Mesenchymal stem cell (in vitro differentiated cells and primary cell): ENCODE measurements at places on chromosomes 5 and 9.
A peak's percentile ranks its signal among the peaks of the same experiment; 100 is the strongest.

- peak; percentile 63 for DNase-seq
Measured at GRCh38 chr5:17151686-17152085, 65.7 kb upstream of the BASP1 start.

DNA sequence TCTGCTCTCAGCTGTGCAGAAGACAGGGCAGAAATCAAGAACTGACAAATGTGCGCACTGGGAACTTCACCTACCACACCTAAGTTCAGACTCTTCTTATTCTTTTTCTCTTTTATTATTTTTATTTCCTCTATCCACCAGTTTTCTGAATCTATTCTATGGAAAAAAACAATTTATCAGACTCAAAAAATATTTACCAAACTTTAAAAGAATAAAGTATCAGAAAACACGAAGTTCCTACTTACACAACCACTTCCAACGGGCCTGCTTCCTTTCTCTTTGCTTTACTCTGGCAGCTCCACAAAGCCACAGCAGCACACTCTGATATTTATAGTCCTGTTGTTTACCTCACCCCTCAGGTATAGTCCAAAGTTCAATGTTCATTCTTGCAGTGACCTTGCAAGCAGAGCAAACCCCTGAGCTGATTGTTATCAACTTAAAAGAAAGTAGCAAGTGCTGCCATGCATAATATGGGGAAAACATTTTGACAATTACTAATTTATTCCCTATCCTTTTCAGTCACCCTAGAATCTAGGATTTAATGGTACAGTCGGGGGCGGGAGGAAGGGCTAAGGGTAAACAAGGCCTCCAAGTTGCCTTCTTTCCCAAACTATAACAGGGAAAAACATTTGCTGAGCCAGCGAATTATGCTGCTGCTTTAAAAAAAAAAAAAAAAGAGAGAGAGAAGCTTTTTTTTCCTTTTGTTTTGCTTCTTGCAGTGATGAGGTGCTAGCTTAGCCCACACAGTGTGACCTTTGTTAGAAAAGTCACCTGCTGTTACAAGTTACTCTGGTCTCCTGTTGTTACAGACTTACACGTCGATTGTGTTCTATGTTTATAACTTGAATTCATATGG lies at the start of gene SELENOP:
Gene SELENOP, minus strand, starts transcription at position 302 of the 856 bp plus-strand sequence. CDS start 3,539 bp downstream, outside the sequence.
- peak; percentile 92 for DNase-seq

DNA sequence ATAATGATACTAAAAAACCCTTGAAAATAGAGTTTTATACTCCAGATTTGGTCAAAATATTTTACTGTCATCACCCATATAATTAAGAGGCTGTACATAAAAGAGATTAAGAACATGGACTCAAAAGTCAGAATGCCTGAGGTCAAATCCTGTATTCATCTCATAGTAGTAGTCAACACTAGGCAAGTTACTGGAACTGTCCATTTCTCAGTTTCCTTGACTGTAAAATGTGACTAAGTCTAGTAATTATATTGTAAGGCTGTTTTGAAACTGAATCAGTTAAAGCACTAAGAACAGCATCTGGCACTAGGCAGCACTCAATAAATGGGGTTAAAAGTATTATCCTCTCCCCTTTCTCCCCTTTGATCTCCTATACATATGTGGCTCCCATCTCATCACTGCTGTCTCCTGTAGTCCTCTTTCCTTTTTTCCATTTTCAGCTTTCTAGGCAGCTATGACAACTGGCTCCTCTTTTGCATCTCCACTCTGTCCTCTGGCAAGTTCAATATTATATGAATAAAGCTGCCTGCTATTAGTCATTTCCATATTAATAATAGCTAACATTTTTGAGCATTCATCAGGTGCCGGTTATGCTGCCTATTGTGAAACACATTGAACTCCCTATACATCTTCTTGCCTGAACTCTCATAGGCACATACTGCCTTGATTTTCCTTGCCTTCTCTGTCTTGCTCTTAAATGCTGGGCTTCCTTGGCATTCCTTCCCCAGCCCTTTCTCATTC lies 185.8 kb upstream of the NREP start:
- DNase-seq: no peak

DNA sequence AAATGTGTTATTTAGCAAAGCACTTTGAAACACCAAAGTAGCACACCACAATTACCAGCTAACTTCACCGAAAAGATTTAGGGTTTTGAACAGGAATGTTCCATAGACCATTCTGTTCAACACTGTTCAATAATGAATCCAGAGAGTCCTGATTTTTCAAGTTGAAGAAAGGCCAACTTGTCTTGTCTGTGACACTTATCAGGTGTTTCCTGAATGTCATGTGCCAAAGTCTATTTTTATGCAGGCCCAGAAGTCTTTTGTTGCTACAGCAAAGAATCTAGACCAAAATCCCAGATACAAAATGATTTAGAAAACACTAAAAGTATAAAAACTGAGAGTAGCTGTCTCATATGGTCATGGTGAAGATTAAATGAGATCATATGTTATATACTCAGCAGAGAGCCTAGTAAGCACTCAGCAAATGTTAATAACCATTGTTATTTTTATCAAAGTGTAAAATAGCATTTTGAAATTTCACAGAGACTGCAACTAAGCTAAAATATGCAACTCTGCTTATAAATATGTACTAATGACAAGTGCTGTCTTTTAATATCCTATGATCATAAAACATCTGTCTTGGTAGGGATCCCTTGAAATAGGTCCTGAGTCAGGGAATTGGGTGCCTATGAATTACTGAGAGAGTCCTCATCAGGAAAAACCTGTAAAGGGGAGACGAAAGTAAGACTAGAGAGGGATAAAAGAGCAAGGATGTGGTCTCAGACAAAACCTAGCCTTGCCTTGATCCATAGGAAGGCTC lies 122.4 kb upstream of the SLC12A2 start:
- no peak for DNase-seq

DNA sequence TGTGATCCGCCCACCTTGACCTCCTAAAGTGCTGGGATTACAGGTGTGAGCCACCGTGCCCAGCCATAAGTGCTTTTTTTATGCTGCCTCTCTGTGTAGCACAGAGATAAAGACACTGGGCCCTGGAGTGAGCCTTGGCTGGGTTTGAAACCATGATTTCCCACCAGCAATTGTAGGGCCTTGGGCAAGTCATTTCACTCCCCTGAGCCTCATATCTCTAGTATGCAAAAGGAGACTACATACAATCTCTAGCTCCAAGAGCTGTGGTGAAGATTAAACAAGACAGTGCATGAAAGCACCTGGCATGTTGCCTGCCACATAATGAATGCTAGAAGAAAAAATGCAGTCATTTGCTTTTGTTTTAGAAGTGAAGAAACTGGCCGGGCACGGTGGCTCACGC lies 3.9 kb downstream of the FABP6 start:
- DNase-seq: no peak

- DNase-seq: no peak
Measured at GRCh38 chr5:5343568-5343967, 78.9 kb upstream of the ICE1 start.

DNA sequence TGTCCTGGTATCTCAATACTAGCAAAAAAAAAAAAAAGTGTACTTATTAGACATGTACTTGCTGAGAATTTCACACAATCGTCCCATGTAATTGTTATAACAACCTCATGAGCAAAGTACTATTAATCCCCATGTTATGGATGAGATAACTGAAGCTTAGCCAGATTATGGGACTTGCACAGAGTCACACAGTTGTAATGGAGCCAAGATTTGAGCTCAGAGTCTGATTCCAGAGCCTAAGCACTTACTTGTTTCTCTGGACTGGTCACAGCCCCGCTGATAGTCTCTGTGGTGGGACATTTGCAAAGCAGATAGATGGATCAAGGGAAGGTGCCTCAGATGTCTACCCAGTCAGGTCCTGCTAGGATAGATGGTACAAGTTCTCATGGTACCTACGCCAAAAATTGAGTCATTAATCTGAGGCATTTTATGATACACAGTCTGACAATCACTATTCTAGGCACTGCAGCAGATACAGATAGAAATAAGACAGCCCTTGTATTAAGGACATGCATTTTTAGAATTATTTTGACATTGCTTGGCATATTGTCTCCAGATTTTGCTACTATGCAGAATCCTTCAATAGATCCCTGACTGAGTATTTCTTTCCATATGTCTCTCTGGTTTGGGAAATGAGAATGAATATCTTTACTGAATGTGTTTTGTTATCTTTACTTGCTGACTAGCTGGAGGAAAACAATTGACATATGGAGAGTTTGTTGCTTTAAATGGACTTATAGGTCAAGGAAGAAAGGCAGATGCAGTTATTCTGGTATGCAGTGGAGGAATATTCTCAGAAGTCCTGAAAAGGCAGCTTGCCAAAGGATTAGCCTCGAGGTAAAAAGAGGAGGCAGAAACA lies 149.5 kb downstream of the ADAMTSL1 start:
- no peak for DNase-seq

- DNase-seq: no peak
Measured at GRCh38 chr9:71096421-71097108, 24.9 kb downstream of the TRPM3 start.

DNA sequence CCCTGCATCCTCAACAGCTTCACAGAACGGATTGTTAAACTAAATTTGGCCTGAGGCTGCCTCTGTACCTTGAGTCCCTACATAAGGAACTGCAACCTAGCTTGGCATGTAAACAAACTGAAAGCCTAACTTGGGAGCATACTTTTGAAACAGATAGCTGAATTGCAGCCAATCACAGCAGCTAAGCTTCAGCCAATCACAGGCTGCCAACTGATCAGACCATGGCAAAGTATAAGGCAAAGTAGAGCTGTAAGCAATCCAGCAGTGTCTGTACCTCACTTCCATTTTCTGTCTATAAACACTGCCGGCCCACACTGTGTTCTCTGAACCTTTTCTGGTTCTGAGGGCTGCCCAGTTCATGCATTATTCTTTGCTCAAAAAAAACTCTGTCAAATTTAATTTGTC lies 8.9 kb upstream of the ZNF483 start:
- no peak for DNase-seq

- DNase-seq: no peak
Measured at GRCh38 chr5:123203105-123203800, 114.2 kb downstream of the PRDM6 start.

DNA sequence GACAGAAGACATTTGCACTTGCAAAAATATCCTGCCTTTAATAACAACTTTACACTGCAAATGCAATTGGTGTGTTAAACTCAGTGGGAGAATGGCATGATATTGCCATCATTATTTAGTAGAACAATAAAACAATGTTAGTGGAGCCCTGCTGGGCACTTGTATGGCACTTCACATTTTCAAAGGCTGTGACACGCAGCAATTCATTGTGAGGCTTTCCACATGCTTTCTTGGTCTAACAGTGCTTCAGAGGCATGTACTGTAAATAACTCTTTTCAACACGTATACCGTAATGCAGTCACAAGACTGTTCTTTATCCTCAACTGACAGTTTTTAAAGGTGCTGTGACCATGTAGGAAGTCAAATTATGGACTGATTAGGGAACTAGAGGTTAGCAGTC lies 155.5 kb upstream of the EPB41L4A start:
- no peak for DNase-seq

DNA sequence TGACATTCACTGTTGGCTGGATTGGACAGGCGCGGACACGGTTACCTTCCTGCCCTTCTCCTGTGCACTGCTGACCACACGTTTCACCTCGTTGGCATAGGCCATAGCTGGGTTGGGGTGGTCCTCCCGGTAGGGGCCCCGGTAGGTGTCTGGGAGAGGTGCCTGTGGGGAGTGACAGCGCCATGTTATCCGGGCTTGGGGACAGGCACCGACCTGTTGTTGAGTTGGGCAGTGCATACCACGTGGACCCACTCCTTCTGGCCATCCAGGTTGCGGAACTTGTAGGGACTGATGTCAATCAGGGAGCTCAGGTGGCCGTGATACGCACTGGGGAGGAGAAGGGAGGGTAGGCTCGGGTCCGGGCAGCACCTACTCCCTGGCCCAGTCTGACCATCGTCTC lies 8.2 kb downstream of the PHYKPL start:
- DNase-seq: no peak

DNA sequence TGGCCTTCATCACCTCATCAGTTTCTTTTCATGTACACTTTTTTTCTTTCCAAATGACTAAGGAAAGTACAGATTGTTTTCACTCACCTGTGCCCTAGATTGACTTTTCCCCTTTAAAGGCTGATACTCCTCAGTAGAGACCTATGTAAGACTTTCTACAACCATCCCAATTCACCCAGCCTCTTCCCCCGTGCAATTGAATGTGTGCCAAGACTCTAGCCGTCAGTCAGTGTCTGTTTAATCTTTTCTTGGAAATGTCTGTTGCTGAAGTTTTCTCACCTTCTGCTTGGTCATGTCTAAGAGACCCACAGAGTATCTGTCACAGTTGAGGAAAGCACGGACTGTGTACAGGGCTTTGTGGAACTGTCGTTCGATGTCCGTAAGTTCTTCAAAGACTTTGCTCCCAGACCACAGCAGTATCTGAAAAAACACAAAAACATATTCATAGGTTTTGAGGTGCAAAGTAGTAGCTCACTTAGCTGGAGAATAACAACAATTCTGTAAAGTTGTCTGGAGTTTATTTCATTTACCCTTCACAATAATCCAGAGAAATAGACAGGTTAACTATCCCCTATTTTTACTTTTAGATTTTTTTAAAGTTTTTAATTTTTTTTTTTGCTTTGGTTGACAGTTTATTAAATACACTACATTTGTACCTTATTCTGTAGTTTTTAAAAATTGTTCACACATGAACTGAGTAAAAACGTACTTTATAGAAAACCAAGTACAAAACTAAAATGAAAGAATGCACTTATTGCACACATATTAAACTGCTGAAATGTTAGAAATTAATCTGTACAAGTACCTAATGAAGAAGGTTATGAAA lies 13.6 kb downstream of the PDE6A start:
- no peak for DNase-seq

DNA sequence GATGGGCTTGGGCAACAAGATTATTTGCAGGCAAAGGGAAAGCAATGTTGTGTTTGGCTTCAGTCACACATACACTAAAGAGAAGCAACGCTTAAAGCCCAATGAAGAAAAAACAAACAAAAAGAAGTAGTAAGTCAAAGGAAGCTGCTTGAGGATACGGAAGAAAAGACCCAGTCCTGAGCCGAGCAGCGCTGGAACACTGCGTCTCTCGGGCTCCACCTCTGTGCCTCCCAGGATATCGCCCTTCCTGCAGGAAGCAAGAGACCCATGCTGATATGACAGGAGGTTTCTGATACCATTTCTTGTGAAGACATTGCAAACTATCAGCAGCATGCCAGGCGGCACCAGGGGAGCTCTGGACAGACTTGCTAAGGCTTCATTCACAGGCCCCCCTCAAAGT lies 9.9 kb downstream of the GNAQ start:
- DNase-seq: no peak

GRCh38 chr5:141465351-141465750 lies 10.4 kb upstream of the PCDHGC3 start:
- peak; percentile 22 for DNase-seq

GRCh38 chr9:136847088-136847825 lies 2.0 kb upstream of the PHPT1 start:
- peak; percentile 87 for DNase-seq

DNA sequence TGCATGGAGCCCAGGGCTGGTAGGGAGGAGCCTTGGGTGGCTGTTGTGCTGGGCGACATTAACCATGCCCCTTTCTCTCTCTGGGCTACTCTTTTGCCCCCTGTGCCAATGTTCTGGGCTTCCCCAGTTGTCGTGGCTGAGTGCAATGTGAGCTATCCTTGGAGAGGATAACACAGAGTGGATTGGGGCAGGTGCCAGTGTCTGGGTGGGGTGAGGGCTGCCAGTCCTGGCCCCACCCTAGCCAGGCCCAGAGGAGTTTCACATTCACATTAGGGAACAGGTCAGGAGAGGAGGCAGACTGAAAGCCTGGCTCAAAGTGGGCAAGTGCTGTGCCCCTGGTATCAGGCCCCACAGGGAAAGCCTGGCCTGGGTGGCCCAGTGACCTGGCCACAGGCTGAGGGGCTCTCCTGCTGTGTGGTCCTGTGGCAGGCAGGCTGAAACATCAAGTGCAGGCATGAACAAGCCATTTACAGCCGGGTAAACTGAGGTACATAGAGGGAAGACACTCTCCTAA lies 7.5 kb upstream of the NDST1 start:
- DNase-seq: no peak

- peak; percentile 9 for DNase-seq
Measured at GRCh38 chr5:75340714-75341478, 3.9 kb downstream of the HMGCR start.
